ENCODE measurements at places on chromosomes 3 and 15.

- DNase-seq = no peak
These were observed 54.6 kb downstream of the WNT7A start for GRCh38 chr3:13825311-13825579.

DNA sequence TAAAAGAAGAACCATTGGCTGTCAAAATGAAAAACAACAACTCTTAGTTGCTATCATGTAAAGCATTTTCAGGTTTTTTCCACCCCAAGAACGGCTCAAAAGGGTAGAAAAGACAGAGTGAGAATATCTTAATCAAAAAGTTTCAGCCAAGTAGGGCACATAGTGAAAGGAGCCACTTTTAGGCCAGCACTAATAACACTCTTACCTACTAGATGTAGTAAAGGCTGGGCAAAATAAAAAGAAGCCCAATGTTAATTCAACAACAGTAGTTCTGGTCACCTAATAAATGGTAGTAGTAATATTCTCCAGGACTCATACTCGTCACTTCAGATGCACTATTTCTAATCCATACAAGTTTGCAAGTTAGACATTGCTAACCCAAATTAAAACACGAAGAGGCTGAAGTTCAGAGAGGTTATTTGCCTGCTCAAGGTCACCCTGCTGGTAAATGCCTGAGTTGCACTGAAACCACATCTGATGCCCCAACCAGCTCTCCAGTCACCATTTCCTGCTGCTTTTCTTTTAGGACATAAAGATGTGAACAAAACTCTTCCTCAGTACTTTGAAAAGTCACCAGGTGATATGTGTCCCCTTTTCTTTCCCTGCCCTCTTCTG lies 7.5 kb downstream of the GOLIM4 start:
- DNase-seq = peak; percentile 76

GRCh38 chr15:70055601-70056051 lies 42.1 kb downstream of the TLE3 start:
- DNase-seq = no peak

DNA sequence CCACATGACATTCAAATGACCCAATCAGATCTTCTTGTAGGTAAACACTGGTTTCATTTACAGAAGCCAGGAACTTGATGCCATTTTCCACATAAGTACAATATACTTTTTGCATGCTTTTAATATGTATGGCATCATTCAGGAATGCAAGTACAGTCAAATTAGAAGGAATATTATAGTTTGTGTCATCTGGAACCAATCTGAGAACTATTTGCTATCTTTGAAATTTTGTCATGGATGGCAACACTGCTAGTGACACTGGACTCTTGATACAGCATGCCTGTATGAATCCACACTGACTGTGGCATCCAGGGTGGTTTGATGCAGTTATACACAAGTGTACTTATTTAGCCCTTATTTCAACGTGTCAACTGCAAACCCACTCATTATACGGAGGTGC lies 141.6 kb downstream of the EBLN2 start:
- DNase-seq = no peak

DNA sequence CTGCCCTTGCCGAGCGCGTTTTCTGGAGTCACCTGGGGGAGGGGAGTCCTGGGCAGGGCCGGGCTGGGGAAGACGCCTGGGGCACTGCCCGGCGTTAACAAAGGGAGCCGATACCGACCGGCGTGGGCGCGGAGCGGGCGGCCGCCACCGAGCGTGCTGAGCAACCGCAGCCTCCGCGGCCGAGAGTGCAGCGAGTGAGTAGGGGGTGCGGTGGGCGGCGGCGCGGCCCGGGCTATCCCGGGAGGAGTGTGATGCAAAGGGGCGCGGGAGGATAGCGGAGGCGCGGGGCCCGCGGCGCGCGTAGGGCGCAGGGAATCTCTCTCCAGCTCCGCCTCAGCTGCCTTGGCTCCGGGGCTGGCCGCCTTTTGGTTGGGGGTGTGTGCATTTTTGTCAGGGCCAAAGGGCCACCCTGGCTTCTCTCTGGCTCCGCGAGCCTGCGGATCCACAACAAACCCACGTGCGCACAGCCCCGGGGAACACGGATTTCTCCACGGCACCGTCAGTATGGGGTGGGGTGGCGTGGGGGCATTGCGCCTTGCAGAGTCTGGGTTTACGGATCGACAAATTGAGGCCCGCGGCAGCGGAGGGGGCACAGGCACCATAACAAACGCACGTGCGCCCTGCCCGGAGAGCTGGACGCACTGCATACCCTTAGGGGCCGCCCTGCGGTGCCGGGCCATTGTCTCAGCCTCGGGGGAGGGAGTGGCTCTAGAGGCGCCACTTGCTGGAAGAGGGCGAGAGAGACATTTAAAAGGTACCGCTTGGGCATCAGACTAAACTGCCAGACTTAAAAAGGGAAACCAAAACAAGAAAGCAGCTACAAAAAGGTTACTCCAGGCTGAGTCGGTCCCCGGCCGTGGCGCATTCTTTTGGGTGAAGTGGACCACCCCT lies 560 bp downstream of the ST6GAL1 start:
- peak; percentile 90 for DNase-seq

GRCh38 chr3:129316248-129317013 lies 37.8 kb downstream of the HMCES start:
- DNase-seq = peak; percentile 87

- no peak for DNase-seq
These were observed 11.7 kb downstream of the MAP1A start for GRCh38 chr15:43529141-43529540.

- DNase-seq = no peak
These were observed 69.9 kb upstream of the KBTBD8 start for GRCh38 chr3:66928252-66928651.

DNA sequence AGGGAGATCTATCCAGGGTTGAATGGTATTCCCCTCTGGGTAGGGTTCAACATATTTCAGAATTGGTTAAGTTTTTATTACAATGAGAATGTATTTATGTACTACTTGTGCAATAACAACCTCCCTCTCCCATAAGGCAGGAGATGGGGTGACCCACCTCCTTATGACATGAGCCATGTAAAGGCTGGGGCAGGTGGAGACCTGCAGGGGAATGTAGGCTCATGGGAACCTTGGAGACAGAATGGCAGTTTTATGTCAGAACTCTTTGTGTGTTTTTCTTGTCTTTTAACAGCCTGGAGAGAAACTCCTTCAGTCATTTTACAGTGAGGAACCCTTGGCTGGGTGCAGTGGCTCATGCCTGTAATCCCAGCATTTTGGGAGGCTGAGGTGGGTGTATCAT lies 24.6 kb upstream of the INSYN1 start:
- no peak for DNase-seq

DNA sequence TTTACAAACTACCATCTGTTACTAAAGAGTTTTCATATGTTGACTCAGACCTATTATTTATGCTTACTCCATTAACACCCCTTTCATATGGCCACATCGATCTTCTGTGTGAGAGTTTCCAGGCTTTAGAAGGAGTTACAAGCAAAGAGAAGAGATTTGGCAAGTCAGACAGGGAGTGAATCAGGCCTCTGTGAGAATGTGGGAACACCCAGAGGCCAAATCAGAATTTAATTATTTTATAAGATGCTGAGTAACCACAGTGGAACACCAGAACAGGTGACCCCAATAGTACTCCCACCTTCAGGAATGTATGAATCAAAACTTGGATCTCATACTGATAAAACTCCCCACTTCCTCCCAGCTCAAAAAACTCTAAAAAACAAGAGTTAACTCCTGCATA lies 42.0 kb downstream of the IFT57 start:
- no peak for DNase-seq

GRCh38 chr15:69117431-69117871 lies 43.0 kb upstream of the GLCE start:
- no peak for DNase-seq

GRCh38 chr3:189232790-189233189 lies 61.0 kb downstream of the TPRG1 start:
- no peak for DNase-seq

DNA sequence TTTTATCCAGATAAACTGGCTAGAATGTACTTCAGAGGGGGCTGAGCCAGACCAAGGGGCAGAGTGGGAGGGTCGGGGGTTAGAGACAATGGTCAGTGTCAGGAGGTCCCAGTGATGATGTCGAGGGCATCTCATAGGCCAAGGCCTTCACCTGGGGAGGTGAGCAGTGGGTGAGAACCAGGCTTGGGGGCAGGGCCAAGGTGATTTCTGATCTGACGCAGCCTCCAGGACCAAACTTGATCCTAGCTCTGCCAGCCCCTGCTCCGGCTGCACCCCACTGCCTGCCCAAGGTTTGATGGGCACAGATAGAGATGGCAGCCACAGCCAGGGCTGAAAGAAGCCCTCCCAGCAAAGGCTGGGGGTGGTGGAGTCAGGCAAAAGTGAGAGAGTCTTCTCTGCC lies 14.9 kb downstream of the XYLB start:
- DNase-seq = no peak

DNA sequence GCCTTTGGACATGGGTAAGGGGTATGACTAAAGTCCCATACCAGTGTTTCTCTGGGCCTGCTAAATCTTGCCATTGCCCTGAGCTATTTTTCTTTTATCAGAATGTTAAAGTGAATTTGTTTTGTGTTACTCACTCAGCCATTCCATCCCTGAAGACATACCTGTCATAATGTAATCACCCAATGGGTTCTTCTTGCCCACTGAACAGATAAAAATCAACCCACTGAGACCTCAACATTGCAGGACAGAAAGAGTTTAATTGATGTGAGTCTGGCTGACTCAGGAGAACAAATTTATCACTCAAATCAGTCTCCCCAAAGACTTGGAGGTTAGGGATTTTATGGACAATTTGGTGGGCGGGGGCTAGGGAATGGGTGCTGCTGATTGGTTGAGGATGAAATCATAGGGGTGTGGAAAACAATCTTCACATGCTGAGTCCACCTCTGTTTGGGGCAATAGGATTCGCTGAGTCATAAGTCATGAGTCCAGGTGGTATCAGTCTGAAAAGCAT lies 47.4 kb downstream of the ILDR1 start:
- DNase-seq = no peak

GRCh38 chr15:65365229-65365628 lies 12.6 kb downstream of the IGDCC3 start:
- no peak for DNase-seq

DNA sequence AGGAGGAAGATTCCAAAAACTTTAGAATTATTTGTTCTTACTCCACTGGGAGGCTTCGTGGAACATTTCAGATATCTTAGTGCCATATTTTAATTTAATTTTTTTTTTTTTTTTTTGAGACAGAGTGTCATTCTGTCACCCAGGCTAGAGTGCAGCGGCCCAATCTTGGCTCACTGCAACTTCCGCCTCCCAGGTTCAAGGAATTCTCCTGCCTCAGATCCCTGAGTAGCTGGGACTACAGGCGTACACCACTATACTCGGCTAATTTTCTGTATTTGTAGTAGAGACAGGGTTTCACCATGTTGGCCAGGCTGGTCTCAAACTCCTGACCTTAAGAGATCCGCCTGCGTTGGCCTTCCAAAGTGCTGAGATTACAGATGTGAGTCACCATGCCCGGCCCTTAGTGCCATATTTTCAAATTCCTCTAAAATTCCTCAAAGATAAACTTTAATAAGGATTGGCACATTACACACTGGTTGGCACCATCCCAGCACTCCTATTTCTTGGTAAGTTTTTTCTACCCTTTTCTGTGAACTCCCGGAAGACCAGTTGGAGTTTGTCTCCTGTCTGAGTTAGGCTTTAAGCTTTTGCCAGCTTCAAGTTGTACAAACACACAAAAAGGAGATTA lies 693.7 kb downstream of the MCTP2 start:
- DNase-seq = no peak

DNA sequence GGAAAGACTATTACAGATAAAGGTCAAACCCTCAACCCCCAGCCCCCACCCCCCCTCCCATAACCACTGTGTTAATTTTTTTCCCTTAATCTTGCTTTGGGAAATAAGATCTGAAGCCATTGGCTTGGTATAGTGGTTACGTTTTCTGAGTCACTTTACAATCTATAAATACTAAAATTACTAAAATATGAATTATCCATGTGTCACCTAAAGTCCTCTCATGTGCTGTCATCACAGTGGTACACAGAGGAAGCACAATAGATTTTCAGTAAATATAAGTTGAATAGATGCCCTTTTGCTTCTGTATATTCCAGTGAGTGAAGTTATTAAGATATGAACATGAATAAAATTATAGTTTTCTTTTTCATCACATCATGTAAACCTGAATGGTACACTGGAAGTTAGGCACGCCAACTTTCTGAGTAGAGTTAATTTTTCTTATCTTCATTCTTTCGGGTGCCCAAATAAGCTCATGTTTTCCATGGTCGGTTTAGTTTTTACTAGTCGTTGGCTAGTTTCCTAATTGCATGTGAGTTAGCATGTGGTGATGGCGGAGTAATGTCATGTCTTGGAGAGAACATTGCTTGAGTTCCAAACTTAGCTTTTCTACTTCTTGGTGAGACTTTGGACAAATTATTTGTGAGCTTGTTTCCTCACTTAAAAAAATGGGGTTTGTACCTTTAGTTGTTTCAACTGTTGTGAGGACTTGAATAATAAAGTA lies 11.5 kb downstream of the PPP4R2 start:
- no peak for DNase-seq

DNA sequence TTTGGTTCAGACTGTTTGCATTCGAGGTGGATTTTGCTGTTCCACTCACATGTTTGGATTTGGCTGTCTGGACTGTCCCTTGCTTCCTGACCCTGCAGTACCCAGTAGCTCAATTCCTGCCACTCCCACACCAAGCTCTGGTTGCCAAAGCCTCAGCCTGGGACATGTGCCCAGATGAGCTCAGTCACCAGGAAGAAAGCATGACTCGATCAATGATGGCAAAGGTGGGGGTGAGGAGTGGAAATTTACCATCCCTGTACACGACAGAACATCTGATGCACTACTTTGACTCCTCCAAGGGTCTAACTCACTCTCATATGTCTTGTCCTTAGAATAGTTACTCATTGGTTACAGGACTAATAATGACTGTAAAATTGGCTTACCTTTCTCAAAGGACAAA lies 45.2 kb downstream of the ZNF385D start:
- DNase-seq = no peak

DNA sequence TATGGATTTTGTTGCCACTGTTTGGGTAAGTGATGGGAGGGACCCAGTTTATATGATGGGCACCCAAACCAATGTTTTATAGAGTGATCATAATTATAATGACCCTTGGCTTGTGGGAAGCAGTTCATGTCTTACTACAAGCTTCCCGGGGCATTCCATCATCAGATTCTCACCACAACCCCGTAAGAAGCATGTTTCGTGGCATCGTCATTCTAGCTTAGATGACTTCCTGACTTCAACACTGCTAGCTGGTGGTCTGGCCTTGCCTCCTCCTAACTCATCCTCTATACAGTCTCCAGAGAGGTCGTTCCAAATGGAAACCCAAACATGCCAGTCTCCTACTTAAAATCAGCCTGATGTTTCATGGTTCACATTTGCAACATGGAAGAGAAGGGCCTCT lies 226.9 kb downstream of the ADAMTS9 start:
- DNase-seq = no peak

DNA sequence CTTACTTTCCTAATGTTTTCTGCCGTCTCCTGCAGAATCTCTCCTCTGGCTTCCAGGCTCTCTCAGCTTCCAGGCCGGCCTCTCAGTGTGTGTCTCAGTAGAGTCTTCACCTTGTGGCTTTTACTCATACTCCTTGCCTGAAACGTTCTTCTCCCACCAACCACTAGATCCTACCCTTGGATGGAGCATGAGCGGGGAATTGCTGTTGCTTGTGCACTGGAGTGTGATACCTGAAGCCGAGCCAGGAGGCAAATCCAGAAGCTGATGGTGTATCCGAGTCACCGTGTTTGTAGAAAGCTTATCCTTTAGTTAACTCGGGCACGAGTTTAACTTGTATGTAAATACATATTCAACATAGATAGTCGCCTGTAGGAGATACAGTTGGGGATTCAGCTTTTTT lies 285.0 kb upstream of the C2CD4B start:
- DNase-seq = no peak

- no peak for DNase-seq
These were observed 72.7 kb upstream of the SNRK start for GRCh38 chr3:43213631-43214030.
